ENCODE measurements at places on chromosomes 11 and 22.
A peak's percentile ranks its signal among the peaks of the same experiment; 100 is the strongest.

- DNase-seq, result no peak
These were observed 65.3 kb downstream of the CELSR1 start for GRCh38 chr22:46471901-46472721.

GRCh38 chr11:74092425-74092824, 78.4 kb downstream of the C2CD3 start:
- no peak for DNase-seq

DNA sequence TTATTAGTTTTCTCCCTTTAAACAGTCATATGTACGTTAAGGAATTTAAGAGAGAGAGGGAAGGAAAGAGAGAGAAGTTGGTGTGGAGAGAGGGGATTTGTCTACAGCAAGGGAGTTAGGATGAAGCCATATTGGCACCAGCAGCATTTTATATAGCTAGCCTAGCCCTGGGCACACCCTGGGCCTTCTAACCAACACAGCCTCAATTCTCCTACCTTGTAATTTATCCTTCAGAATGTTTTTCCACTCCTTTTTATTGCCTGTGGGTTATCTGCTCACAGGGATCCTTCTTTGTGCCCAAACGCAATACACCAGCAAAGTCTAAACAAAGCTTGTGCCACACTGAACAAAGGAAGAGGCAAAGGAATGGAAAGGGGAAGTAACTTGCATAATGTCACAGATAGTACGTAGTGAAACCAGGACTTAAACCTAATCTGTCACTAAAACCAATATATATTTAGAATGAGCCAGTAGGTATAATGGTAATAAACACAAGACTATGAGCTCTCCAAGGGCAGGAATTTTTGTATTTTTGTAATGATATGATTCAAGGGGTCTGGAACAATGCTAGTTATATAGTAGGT, 613.8 kb upstream of the TENM4 start:
- no peak for DNase-seq

GRCh38 chr11:41786087-41786486, 326.6 kb upstream of the LRRC4C start:
- no peak for DNase-seq

DNA sequence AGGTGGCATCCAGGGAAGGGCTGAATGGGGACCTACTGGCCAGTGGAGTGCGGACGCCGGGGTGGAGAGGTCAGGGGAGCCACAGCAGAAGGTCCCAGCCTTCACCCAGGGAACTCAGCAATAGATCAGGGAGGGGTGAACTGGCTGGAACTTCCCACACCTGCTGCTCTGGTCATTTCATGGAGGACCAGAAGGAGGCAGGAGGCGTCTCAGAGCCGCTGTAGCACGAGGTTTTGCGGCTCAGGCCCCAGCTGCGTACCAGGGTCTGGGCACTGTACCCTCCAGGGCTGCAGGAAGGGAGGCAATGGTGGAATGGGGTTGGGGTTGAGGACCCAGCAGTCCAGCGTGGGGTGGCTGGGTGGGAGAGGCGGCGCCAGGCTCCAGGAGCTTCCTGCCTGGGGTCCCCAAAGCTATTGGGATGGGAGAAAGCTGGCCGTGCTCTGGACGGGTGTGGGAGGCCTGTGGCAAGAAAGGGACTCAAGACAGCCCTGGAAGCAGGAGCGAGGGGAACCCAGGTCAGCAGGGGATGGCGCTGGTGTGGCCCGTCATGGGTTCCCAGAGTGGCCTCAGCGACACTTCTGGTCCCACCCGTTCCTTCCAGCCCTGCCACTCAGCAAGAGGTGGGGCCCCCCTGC, 20.2 kb upstream of the BRSK2 start:
- DNase-seq, result no peak

- no peak for DNase-seq
These were observed 61.7 kb downstream of the ETS1 start for GRCh38 chr11:128525411-128526243.

- peak; percentile 42 for DNase-seq
These were observed 59.0 kb downstream of the CEP57 start for GRCh38 chr11:95849087-95849825.
